ENCODE measurements at places on chromosomes 16 and 17. TPM values are rescaled to one million over a fixed set of nuclear protein-coding genes. Genes with fewer than 3 reads are reported as not detected.

PPM1E gene
- total RNA-seq = 0.80 TPM

CD300LB gene
- total RNA-seq = not detected

PRSS33 gene
- total RNA-seq = not detected

RAB11FIP4 gene
- 8.3 TPM for total RNA-seq

CCDC92B gene
- total RNA-seq = 0.16 TPM

WNK4 gene
- total RNA-seq = not detected

KCNH6 gene
- not detected for total RNA-seq

HS3ST3B1 gene
- total RNA-seq = 1.2 TPM

NPIPA2 gene
- 3.6 TPM for total RNA-seq

SLC5A11 gene
- total RNA-seq = 0.14 TPM

NUDT7 gene
- 54.2 TPM for total RNA-seq

NPIPA7 gene
- 3.2 TPM for total RNA-seq

RCVRN gene
- 0.47 TPM for total RNA-seq

QRICH2 gene
- total RNA-seq = 2.4 TPM

MAPK8IP3 gene
- total RNA-seq = 56.0 TPM

KRT12 gene
- not detected for total RNA-seq

GTF3C1 gene
- 46.9 TPM for total RNA-seq

HSPB9 gene
- not detected for total RNA-seq

LRRC75A gene
- total RNA-seq = 0.96 TPM

CYGB gene
- total RNA-seq = 24.1 TPM

MARCHF10 gene
- not detected for total RNA-seq
